ENCODE measurements at places on chromosomes 1 and 21.

DNA sequence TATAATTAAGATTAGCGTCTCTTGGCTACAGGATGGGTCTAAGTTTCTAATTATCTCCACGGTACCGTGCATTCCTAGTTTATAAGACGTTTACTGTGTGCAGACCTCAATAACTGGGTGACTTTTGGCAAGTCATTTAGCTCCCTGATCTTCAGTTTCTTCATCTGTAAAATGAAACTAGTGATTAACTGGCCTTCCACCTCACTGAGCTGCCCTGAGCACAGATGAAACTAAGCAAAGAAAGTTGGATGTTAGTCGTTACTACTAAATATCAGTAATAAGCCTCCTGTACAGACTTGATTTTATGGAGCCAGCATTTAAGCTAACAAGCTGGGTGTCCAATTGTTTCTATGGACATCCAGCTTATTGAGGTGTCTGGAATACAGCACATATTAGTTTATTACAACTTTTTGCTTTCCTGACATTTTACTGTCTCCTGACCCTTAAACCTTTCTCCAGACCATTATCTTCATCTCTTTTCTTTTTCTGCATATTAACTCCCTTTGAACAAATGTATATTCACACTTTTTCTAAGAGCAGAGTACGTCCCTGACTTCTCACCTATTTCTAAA, 1.1 kb downstream of the CR2 start:
- H3K27me3 ChIP-seq, result peaks cover 4% of the 10 kb centered on the region
- DNase-seq, result no peak
- H3K4me3 ChIP-seq, result no peak overlapping the region
- H3K27ac ChIP-seq, result no peak overlapping the region
- no peaks in the 10 kb centered on the region for H3K36me3 ChIP-seq

DNA sequence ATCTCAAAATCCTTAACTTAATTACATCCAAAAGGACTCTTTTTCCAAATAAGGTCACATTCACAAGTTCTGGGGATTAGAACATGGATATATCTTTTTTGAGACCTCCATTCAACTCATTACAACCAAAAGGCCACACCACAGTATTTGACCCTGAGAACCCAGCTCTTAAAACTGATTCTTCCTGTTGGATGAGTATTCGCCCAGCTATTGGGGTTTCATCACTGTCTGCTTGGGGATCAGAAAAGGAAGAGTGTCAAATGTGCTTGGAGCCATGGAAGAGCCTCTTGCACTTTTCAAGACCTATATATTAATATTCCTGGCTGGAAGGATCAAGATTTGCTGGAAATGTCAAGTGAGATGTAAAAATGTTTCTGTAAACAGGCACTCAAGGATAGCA, 5.4 kb upstream of the TINAGL1 start:
- DNase-seq, result no peak
- H3K27ac ChIP-seq, result no peak overlapping the region
- no peaks in the 10 kb centered on the region for H3K27me3 ChIP-seq
- H3K4me1 ChIP-seq, result peaks cover 21% of the 10 kb centered on the region
- H3K4me3 ChIP-seq, result no peak overlapping the region
- no peaks in the 10 kb centered on the region for H3K36me3 ChIP-seq

GRCh38 chr1:30345491-30346130, 377.8 kb downstream of the MATN1 start:
- no peaks in the 10 kb centered on the region for H3K4me1 ChIP-seq
- no peak overlapping the region for H3K4me3 ChIP-seq
- no peak for DNase-seq
- H3K36me3 ChIP-seq, result no peaks in the 10 kb centered on the region

- peaks cover 41% of the 10 kb centered on the region for H3K36me3 ChIP-seq
- no peaks in the 10 kb centered on the region for H3K27me3 ChIP-seq
- peaks cover 49% of the 10 kb centered on the region for H3K4me1 ChIP-seq
- peak overlapping the region; percentile 45 for H3K27ac ChIP-seq
Measured at GRCh38 chr1:54403808-54404261, 2.4 kb downstream of the SSBP3 start.

GRCh38 chr1:981955-982558, at the start of gene PERM1:
Gene PERM1, minus strand, starts transcription at chr1:982093. Its CDS starts 1,064 bp downstream, at chr1:981029.
- H3K4me1 ChIP-seq, result peaks cover 1% of the 10 kb centered on the region
- no peak within 1 kb of the TSS for H3K4me3 ChIP-seq
- no peaks in the 10 kb centered on the region for H3K36me3 ChIP-seq
- no peak within 1 kb of the TSS for H3K27ac ChIP-seq
- no peak for DNase-seq

DNA sequence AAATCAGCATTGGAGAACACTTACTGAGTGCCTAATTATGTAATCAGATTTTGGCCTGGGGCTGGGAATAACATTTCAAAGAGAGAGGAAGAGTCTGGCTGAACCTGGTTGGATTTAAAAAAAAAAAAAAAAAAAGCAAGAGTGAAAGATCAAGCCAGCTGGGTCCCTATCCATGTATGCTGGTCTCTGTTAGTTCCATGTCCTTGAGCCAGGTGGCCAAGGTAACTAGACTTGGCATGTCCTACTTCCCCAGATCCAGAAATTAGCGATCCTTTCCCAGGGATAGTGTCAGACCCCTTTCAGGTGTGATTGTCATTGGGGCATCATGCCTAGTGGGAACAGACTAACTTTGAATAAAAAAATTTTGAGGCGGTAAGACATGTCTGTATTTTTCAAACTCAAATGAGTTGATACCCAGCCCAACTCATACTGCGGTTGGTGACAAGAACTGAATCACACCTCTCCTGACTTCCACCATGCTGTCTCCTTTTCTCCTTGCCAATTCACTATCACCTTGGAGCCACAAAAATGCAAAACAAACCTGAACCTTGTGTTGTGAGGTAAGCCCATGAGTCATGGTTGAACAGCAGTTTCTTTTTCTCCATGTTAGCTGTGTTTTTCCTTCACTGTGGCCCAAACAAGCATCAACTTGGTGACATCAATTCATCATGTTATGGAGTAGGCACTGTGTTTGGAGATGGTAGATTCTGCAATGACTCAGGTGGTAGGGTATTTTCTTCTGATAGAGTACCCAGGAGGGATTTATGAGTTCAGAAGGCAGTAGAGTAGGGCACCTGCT, 24.5 kb upstream of the PPP2R5A start:
- H3K4me3 ChIP-seq, result no peak overlapping the region
- no peak overlapping the region for H3K27ac ChIP-seq
- H3K36me3 ChIP-seq, result no peaks in the 10 kb centered on the region
- peaks cover 14% of the 10 kb centered on the region for H3K4me1 ChIP-seq

DNA sequence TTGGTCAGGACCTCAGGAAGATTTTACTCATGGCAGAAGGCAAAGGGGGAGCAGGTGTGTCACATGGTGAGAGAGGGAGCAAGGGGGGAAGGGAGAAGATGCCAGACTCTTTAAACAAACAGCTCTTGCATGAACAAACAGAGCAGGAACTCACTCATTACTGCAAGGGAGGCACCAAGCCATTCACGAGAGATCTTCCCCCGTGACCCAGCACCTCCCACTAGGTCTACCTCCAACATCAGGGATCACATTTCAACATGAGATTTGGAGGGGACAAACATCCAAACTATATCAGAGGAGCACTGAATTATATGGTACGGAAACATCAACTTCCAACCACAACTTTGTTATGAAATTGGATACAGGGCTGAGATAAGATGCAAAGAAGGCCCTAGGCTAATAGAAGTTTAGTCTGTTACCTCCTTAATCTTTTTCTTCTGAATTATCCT, 164.9 kb downstream of the ST6GALNAC3 start:
- no peak for DNase-seq
- H3K4me3 ChIP-seq, result no peak overlapping the region

DNA sequence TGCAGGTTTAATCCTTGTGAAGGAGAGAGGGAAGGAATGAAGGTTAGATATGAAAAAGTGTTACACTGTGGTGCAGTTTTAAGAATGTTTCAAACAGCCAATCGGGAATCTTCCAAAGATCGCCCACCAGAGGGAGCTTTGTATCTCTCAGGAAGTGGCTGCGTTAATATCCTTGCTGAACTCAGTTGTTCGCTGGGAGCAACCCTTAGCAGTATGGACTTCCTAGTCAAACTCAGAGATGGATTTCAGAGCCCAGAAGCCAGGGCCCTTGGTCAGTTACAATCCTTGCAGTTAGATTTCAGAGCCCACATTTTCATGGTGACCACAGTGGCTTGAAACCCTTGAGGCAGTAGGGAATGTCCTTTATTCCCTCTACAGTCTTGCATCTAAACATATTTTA, 136.2 kb downstream of the NTNG1 start:
- H3K27ac ChIP-seq, result no peak overlapping the region
- no peaks in the 10 kb centered on the region for H3K36me3 ChIP-seq
- no peaks in the 10 kb centered on the region for H3K4me1 ChIP-seq
- H3K4me3 ChIP-seq, result no peak overlapping the region
- no peak for DNase-seq

DNA sequence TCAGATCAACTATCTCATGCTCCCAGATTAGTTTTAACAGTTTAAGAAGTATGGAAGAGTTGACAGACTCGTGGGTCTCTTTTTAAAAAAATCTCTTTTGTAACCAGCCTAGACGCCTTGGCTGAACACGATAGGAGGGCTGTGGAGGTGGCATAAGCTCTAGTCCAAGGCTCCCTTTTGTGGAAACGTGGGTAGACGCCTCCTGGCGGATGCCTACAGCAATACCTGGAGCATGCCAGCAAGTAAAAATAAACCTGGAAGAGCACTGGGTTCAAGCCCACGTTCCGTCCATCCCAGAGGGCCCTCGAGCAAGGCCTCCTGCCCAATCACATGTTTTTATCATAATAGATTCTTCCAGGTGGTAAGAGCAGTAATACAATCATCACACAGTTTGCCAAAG, 87.9 kb downstream of the RGS7 start:
- H3K27ac ChIP-seq, result no peak overlapping the region
- no peak for DNase-seq
- H3K4me1 ChIP-seq, result no peaks in the 10 kb centered on the region
- H3K4me3 ChIP-seq, result no peak overlapping the region
- H3K27me3 ChIP-seq, result no peaks in the 10 kb centered on the region

- no peaks in the 10 kb centered on the region for H3K36me3 ChIP-seq
- H3K4me1 ChIP-seq, result peaks cover 21% of the 10 kb centered on the region
- no peak overlapping the region for H3K4me3 ChIP-seq
- peak; percentile 15 for DNase-seq
Measured at GRCh38 chr1:195714248-195714647, 894.0 kb downstream of the KCNT2 start.

DNA sequence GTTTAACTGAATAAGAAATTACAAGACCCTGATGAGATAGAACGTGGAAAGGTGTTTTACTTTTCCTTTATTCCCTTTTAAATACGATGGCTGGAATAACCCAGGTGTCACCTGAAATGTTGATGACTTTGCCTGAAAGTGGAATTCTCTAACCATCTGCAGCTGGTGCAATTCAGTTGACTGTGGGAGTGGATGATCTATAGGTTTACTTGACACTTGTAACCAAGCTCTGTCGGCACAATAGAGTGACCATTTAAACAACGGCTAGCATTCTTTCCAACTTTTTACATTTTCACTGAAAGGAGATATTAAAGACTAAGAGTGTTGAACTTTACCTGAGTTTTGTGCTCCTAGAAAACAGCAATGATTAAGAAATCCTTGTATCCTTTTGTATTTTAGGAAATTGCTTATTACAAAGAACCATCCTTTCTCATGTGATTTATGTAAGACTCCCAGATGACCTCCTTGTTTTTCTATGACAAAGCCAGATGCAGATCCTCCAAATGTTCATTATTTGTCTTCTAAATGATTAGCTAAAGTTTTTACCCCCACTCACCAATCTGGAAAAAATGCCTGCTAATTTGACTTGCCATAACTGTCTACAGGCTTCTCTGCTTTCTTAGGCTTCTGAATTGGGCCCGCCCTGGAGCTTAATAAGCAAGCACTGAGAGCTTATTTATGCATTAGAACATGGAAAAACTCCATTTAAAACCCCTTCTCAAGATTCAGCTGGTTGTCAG, 129.5 kb upstream of the LRRC7 start:
- H3K36me3 ChIP-seq, result no peaks in the 10 kb centered on the region
- H3K27ac ChIP-seq, result no peak overlapping the region
- H3K4me3 ChIP-seq, result no peak overlapping the region
- DNase-seq, result no peak

- no peaks in the 10 kb centered on the region for H3K4me1 ChIP-seq
- no peak overlapping the region for H3K4me3 ChIP-seq
- H3K36me3 ChIP-seq, result no peaks in the 10 kb centered on the region
- no peak overlapping the region for H3K27ac ChIP-seq
Measured at GRCh38 chr1:63155437-63155836, 166.9 kb upstream of the FOXD3 start.

- peaks cover 3% of the 10 kb centered on the region for H3K4me1 ChIP-seq
- H3K27me3 ChIP-seq, result no peaks in the 10 kb centered on the region
- no peaks in the 10 kb centered on the region for H3K36me3 ChIP-seq
- no peak for DNase-seq
- no peak overlapping the region for H3K27ac ChIP-seq
- no peak overlapping the region for H3K4me3 ChIP-seq
Measured at GRCh38 chr1:24202987-24203386, 15.9 kb upstream of the IFNLR1 start.

- no peak overlapping the region for H3K27ac ChIP-seq
- H3K27me3 ChIP-seq, result no peaks in the 10 kb centered on the region
- H3K4me1 ChIP-seq, result peaks cover 11% of the 10 kb centered on the region
- H3K4me3 ChIP-seq, result no peak overlapping the region
Measured at GRCh38 chr1:51871351-51871975, 7.1 kb downstream of the NRDC start.

GRCh38 chr21:18989953-18990495, 586.4 kb upstream of the TMPRSS15 start:
- H3K27ac ChIP-seq, result no peak overlapping the region
- DNase-seq, result no peak
- no peak overlapping the region for H3K4me3 ChIP-seq

GRCh38 chr21:44881198-44881872, 7.8 kb upstream of the PTTG1IP start:
- H3K27ac ChIP-seq, result peak overlapping the region; percentile 77
- H3K4me1 ChIP-seq, result peaks cover 39% of the 10 kb centered on the region
- H3K4me3 ChIP-seq, result peak overlapping the region; percentile 4
- H3K36me3 ChIP-seq, result peaks cover 9% of the 10 kb centered on the region
- peak; percentile 92 for DNase-seq
- no peaks in the 10 kb centered on the region for H3K27me3 ChIP-seq

DNA sequence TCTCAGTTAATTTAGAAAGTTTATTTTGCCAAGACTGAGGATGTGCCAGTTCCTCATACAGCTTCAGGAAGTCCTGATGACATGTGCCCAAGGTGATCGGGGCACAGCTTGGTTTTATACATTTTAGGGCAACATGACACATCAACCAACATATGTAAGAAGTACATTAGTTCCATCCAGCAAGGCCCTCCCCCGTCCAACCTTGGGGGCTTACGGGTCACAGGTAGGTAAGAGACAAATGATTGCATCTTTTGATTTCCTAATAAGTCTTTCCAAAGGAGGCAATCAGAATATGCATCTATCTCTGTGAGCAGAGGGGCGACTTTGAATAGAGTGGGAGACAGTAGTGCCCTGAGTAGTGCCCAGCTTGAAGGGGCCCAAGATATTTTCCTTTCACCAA, 19.6 kb upstream of the HAO2 start:
- H3K27me3 ChIP-seq, result no peaks in the 10 kb centered on the region
- H3K4me1 ChIP-seq, result no peaks in the 10 kb centered on the region
- no peaks in the 10 kb centered on the region for H3K36me3 ChIP-seq
- no peak for DNase-seq
- H3K4me3 ChIP-seq, result no peak overlapping the region
- H3K27ac ChIP-seq, result no peak overlapping the region

- no peak overlapping the region for H3K4me3 ChIP-seq
- no peak overlapping the region for H3K27ac ChIP-seq
- peaks cover 15% of the 10 kb centered on the region for H3K27me3 ChIP-seq
Measured at GRCh38 chr1:157624471-157624870, 26.6 kb upstream of the FCRL4 start.

All from common myeloid progenitor, CD34-positive (primary cell).